AG04450 (cell line): ENCODE measurements at places on chromosomes 6 and 20.

DNA sequence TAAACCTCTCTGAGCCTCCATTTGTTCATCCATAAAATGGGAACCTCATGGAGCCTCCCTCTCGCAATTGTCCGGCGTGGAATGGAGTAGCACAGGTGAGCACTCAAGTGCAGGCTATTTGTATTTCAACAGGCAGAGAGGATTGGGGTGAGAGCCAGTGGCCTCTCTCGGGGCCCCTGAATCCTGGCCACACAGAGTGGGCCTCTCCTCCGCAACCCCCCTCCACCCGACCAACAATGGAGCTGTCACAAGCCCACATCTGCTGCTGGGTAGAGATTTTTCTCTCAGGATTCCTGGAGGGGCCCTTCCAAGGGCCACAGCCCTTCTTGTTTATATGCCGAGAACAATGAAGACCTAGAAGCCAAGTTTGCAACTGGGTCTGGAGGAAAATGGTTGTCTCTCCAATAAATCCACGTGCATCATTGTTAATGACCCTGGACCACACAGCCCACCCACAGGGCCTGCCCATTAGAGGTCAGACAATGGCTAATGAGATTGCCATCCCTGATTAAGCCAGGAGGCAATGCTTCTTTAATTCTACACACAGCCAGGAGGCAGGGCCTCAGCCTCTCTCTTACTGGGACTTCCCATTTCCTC lies 233.0 kb downstream of the ANKRD60 start:
- no peak for DNase-seq

DNA sequence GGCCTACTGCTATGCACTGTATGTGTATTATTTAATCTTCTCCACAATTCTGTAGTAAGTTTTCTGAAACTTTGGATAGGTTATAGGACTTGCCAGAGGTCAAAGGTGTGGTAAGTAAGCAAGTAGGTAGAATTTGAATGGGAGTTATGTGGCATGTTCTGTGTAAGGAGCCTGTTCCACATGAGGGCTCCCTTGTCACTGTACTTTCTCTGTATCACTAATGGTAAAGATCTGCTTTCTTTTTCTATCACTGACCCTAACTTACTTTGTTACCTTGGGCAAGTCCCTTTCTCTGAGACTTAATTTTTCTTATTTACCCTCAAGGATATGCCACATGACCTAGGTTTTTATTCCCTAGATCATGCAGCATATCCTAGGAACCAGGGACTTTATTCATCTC lies 50.3 kb downstream of the EIF2S2 start:
- DNase-seq: no peak

- DNase-seq: peak; percentile 93
These were observed 39.7 kb downstream of the BCAS4 start for GRCh38 chr20:50834599-50835005.

DNA sequence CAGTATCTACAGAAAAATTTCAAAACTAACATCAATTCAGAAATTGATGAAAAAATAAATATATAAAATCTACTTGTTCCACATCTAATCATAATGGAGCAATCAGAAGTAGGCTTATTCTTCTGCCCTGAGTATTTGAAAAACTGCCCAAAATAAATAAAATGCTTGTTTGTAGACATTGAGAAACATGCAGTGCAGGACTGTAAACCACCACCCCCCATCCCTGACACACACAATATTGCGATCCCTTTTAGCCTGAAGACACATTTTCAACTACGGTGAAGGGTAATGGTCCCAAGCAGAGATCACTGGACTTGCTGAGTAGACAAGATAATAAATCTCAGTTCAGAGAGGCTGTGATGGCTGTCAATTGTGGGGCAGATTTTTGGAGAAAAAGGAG lies 261.5 kb downstream of the C6orf118 start:
- DNase-seq: no peak

- peak; percentile 33 for DNase-seq
These were observed 40.4 kb downstream of the TTI1 start for GRCh38 chr20:37992802-37993409.

DNA sequence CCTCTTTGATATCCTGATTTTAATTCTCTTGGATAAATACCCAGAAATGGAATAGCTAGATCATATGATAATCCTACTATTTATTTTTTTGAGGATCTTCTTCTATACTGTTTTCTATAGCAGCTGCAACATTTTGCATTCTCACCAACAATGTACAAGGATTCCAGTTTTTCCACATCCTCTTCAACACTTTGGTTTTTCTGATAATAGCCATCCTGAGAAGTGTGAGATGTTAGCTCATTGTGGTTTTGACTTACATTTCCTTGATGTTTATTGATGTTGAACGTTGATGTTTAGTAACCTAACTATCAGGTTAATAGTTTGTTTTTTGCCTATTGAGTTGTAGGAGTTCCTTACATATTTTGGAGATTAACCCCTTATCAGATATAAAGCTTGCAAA lies 217.3 kb downstream of the LRFN2 start:
- DNase-seq: no peak

GRCh38 chr6:53436526-53437303 lies 88.0 kb upstream of the ELOVL5 start:
- no peak for DNase-seq

GRCh38 chr6:111494951-111495635 lies 12.1 kb upstream of the REV3L start:
- no peak for DNase-seq

DNA sequence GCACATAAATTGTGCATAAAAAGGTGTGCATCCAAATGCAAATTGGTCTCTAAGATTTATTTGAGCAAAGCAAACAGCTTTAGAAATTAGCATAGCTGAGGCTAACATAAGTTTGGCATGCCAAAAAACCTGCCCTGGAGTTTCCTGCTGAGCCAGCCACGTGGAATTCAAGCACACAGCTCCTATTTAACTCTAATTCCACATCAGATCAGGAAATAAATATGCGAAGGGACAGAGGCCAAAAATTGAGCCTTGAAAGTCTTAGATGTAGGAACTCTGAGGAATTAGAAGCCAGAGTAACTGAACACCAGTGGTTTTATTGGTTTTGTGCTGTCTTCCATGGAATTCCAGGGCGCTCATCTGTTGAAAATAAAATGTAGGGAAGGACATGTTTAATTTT lies 19.6 kb downstream of the SOBP start:
- DNase-seq: no peak

GRCh38 chr6:17004269-17004668 lies 97.6 kb upstream of the STMND1 start:
- DNase-seq: no peak

DNA sequence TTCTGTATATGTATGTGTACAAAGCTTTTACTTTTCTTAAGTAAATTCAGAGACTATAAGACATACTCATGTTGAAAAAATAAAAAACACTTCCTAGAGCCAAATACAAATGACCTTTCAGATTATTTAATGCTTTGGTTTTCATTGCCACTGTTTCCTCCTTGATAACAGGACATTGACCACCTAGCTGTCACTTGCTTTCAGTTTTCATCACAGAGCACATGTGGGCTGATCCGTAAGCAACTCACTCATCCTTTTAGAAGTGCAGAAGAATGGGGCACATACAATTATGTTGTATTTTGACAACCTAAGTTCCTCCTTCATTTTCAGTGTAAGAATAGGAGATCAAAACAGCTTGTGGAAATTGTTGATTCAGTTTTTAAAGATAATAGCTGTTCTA lies 6.2 kb downstream of the ZBTB2 start:
- DNase-seq: no peak

- DNase-seq: no peak
These were observed 2.2 kb downstream of the NRN1 start for GRCh38 chr6:6004390-6004995.

DNA sequence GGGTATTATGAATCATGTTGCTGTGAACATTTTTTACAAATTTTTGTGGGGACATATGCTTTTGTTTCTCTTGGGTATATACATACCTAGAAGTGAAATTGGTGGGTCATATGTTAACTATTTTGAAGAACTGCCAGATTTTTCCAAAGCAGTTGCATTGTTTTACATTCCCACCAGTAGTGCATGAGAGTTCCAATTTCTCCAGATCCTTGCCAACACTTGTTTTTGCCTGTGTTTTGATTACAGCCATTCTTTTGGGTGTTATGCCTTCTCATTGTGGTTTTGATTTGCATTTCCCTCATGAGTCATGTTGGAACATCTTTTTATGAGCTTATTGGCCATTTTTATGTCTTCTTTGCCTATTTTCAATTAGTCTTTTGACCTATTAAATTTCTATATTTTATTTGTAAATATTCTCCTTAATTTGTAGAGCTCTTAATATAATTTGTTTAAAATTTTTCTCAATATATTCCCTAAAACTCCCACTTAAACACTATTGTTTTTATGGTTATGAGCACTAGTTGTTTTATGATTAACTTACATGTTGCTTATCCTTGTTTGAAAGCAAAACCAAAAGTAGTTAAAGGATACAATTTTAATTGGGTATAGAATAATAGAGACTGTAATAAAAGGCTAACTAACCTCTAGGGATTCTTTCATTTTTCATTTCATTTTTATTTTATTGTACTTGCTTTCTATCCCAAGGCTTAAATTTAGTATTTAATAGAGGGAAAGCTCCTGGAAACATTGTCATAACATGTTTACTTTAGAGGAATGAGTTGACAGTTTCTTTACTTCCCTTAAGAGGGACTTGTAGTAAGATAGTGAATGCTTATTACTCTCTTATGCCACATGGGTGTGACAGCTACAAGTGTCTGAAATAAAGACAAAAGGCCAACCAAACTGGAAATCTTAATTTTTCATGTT lies 5.5 kb downstream of the UBR2 start:
- DNase-seq: peak; percentile 83

DNA sequence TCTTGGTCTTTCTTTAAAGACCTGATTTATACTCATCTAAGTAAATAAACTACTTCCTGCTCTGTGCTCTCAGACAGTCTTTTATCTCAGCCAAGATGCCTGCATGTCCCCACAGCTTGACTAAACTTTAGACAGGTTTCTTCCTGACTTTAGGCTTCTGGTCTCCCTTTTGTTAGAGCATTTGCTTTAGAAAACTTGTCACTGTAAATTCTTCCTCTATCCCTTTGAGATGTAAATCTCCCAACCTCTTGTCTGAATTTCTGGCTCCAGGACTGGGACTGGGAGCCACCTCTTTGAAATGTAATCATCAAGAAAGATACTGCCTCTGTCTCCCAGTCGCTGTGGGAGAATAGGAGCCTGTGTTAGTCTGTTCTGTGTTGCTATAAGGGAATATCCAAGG lies 739.9 kb downstream of the C6orf118 start:
- DNase-seq: no peak

DNA sequence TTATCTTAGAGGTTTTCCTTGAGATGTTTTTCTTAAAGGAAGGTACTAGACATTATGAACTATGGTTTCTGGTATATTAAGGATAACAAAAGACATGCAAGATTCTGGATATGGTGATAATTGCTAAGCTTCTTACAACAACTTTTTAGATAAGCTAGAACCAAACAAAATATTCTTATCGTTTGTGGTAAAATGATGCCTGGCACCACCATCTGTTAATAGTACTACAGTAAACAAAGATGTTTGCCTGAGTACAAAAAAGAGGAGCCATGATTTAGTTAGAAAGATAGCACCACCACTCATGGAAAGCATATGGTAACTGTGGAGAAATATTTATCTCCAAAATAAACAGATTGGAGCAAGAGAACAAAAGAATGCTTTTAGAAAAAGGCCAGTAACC lies 747.3 kb downstream of the COL12A1 start:
- no peak for DNase-seq

DNA sequence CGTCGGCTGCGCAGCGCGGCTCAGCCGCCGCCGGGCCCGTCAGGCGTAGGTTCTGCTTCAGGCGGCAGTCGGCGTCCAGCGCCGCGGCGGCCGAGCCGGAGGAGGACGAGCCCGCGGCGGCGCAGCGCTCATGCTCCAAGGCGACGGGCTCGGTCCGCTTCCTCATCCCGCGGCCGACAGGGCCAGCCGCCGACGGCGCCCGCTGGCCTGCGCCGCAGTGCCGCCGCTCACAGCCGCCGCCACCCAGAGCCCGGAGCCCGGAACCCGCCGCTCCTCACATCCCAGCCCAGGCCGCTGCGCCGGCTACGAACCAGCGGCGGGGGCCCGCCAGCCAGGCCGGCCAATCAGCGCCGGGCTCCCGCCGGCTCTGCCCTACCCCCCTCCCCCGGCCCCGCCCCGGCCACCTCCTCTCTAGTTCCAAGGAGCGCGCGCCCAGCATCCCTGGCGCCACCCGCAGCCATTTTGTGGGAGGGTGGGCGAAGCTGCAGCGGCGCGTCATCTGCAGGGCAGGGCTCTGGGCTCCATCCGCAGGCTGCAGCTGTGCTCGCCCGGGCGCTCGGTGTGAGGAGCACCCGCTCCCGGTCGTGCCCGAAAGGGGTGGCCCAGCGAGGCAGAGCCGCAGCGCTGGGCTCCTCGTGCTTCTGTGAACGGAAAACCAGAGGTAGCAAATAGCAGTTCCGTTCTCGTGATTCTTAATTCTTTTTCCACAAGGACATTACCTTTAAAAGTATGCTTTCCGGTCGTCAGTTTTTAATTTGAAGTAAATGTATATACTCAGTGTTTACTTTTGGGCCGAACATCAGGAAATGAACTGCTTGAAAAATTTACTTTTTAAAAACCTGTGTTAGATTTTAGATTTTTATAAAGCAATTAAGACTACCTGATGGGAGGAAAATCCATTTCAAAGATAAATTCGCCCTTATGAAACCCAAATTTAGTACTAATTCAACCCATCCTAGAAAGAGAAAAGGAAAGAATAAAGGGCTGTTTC lies at the start of gene ABHD12:
Gene ABHD12, minus strand, starts transcription at position 298 of the 991 bp plus-strand sequence. Its CDS starts 132 bp downstream, at position 166.
- DNase-seq: peak; percentile 91
